Stimulated activated CD8-positive, alpha-beta memory T cell treated with anti-CD3 and anti-CD28 coated beads, Interleukin-7, amount 100 ng/mL, for 1 hour (primary cell): ENCODE measurements at places on chromosomes 5 and 9.
A peak's percentile ranks its signal among the peaks of the same experiment; 100 is the strongest.

GRCh38 chr5:148733601-148734438 lies 79.5 kb upstream of the HTR4 start:
- peak; percentile 26 for DNase-seq

DNA sequence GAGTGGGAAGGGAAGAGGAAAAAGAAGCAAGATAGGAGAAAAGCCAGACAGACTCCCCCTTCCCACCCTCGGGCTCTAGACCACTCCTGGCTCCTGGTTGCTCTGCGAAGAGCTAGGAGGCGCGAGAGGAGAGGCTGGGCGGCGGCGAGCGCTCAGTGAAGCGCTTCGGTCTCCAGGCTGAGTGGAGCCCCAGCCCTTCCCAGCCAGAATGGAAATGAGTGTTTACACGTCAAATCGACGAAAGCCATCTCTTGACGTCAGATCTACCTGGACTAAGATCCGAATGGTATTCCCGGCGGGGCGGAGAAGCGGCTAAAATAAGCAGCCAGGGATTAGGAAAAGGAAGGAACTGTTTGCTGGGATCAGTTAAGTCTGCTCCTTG lies at the start of gene PCSK1:
TSS of gene PCSK1 (minus strand) at position 183 of the 382 bp plus-strand sequence. CDS start 206 bp downstream, outside the sequence.
- DNase-seq: no peak

DNA sequence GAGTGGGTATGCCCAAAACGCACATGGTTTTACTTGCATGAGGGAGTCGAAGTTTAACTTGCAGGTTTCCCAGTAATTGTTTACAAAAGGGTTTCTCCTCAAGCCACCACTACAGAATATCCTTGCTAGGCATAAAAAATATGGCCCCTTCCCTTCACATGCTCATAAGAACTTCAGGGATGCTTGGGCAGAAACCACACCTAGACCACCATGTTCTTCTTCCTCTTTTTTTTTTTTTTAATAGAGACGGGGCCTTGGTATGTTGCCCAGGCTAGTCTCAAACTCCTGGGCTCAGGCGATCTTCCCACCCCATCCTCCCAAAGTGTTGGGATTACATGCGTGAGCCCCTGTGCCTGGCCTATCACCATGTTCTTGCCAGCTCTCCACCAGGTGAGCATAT lies 18.6 kb upstream of the PLIN2 start:
- no peak for DNase-seq

DNA sequence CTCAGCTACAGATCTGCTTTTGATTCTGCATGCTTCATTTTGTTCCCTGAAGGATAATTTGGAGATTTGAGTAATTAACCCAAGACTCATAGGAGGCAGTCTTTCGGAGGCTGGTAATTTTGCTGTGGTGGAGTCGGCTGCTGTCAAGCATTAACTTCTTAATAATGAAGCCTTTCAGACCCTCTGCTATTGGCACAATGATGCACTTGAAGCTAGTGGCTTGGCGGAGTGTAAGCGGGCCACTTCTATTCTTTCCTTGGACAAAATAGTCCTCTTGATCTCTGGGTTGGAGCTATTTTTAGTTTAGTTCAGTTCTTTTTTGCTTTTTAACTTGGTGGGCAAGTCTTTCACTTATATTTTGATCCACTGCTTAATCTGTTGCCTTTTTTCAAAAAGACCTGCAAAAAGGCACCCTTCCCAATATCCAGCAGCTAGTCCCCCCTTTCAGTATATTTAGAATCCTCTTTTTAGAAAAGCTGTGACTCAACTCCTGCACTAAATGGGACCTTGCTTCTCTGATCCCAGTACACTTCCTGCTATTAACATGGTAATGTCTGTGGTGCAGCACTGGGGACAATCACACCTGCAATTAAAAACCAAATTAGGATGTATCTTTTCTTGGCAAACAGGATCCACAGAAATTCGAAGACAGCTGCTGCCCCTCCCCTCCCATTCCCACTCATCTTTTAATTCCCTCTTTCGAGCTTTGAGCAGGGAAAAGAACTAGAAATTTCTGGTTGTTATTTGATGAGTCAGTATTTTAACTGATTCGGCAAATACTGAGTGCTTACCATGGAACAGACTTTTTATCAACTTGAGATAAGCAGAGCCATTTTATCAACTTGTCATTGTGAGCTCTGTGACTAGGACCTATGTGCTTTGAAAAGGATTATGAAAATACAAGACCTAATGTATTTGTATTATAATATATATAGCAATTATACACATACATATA lies 169.4 kb upstream of the ANKRD55 start:
- no peak for DNase-seq

DNA sequence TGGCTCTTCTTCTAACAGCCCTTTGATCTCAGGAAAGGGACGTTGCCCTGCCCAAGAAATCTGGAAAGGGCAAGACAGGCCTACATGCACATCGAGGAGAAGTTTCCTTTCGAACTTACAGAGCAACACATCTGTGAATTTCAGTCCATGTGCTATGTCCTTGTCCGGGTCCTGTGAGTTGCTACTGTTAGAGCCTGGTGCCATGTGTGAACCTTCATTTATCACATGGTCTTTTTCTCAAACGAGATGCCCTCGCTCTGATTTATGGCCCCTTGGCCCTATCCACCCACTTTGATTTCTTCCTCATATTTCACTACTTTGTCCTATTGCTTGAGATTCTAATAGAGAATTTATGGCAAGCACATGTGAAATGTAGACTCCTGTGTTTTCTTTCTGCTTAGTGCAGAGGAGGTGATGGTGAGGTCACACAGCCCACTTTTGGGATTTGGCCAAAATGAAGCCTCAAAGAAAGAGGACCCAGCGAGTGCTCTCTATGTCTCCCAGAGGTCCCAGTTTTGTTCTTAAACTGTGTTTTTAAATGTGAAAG lies 153.1 kb downstream of the SNCAIP start:
- DNase-seq: no peak

- no peak for DNase-seq
Measured at GRCh38 chr9:79346350-79347020, 225.3 kb upstream of the TLE4 start.
